ENCODE measurements at places on chromosomes 1 and 21. TPM values are rescaled to one million over a fixed set of nuclear protein-coding genes. Genes with fewer than 3 reads are reported as not detected.

DNA sequence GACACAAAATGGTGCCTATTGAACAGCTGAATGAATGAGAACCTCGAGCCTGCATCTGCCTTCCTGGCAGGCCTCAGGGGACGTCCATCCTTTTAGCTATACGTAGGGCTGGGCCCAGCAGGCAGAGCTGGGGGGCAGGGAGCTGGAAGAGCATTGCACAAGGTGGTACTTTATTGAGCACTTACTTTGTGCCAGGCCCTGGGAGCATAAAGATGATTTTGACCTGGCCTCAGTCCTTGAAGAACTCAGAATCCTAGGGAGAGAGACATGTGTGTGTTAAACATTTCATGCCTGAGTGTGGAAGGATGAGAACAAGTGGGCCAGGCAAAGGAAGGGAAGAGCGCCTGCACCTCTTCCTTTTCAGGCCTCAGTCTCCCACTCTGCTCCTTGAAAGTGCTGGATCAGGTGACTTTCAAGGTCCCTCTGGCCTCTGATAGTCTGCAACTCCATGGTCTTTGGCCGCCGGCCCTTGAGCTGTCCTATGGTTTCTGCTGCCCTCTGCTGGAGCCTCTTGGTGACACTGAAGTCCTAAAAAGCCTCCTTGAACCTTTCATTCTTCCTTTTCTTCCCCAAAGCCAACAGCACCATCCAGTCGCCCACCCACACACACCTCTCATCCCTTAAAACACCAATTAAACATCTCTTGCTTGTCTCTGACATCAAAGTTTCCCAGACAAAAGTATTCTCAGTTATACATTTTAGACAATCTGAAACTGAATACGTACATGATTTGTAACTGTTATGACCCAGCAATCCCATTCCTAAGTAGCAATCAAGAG lies 3.5 kb upstream of the PEAR1 start:
- DNase-seq, result peak; percentile 40

- DNase-seq, result no peak
Observed at GRCh38 chr1:24297187-24297851, 21.8 kb upstream of the GRHL3 start.

GRCh38 chr1:40723196-40723955 lies 31.9 kb downstream of the NFYC start:
- no peak for DNase-seq

- no peak for DNase-seq
Observed at GRCh38 chr1:218281285-218281684, 3.8 kb upstream of the RRP15 start.

DNA sequence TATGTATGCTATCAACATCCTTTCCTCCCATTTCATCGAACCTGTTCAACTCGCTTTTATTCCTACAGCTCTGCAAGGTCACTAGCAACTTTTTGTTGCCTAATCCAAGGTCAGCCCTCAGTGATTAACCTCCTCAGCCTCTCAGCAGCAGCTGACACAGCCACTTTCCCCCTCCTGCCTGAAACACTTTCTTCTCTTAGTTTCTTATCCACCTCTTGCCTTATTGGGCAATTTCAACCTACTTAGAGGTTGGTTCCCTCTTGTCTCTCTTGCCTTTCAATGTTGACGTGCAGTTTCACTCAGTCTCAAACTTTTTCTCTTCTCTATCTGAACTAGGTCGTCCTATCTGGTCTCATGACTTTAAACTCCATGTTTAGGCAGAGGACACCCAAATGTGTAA lies 156.3 kb downstream of the C1orf94 start:
- no peak for DNase-seq

The MACO1 gene
- 16.8 TPM for total RNA-seq

The TEX38 gene
- total RNA-seq, result not detected

All from dermis microvascular lymphatic vessel endothelial cell (primary cell).